H1 (cell line): ENCODE measurements at places on chromosomes 3 and 15.

- peaks cover 4% of the 10 kb centered on the region for H3K4me1 ChIP-seq
- no peak overlapping the region for H3K27ac ChIP-seq
- H3K36me3 ChIP-seq, result no peaks in the 10 kb centered on the region
- H3K27me3 ChIP-seq, result no peaks in the 10 kb centered on the region
- no peak for DNase-seq
These were observed 25.8 kb downstream of the LRRK1 start for GRCh38 chr15:100944986-100945385.

DNA sequence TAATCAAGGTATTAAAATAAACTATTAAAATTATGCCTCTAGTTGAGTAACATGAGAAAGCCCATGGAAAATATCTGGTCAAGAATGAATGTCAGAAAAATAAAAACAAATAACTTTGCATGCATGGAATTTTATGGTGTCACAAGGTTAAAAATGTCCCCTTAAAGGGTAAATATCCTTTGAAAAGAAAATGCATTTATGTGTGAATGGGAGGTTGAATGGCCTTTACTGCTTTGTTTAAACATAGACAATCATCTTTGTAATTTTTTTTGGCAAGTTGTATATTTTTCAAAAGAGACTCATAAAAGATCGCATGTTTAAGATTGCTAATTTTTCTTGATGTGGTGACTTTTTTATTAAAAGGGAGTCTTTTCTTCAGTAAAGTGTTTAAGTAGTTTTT is 564.2 kb downstream of the NR2F2 start:
- no peak overlapping the region for H3K27ac ChIP-seq
- H3K27me3 ChIP-seq, result no peaks in the 10 kb centered on the region
- H3K4me1 ChIP-seq, result no peaks in the 10 kb centered on the region; the same call in 1 of the 2 replicates
- no peak for DNase-seq
- H3K4me3 ChIP-seq, result no peak overlapping the region

DNA sequence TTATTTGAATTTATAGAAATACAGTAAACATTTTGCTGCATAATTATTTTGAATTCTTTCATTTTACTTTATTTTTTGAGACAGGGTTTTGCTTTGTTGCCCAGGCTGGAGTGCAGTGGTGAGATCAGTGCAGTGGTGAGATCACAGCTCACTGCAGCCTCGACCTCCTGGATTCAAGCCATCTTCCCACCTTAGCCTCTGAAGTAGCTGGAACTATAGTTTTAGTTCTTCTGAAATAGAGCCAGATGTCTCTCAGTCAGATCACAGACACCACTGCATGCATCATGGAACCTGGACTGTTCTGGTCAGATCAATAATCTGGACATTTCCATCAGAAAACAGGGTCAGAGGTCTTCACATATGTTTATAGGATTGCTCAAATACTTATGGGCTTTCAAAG is 7.9 kb downstream of the RPLP1 start:
- H3K4me1 ChIP-seq, result peaks cover 3% of the 10 kb centered on the region; the same call in 1 of the 2 replicates
- H3K36me3 ChIP-seq, result peaks cover 12% of the 10 kb centered on the region
- no peaks in the 10 kb centered on the region for H3K27me3 ChIP-seq
- H3K4me3 ChIP-seq, result no peak overlapping the region

- no peak for DNase-seq
- H3K27ac ChIP-seq, result no peak overlapping the region
These were observed 97.1 kb downstream of the B3GALNT1 start for GRCh38 chr3:161008086-161008485.

GRCh38 chr3:100407977-100408532 is 6.7 kb downstream of the LNP1 start:
- no peaks in the 10 kb centered on the region for H3K27me3 ChIP-seq
- H3K36me3 ChIP-seq, result no peaks in the 10 kb centered on the region; the same call in 1 of the 2 replicates
- H3K4me1 ChIP-seq, result 0 out of 2 replicates have a peak, but pooled peaks cover 4% of the 10 kb centered on the region
- DNase-seq, result no peak

GRCh38 chr3:73504239-73504638 is 120.5 kb downstream of the PDZRN3 start:
- H3K27me3 ChIP-seq, result no peaks in the 10 kb centered on the region
- no peak for DNase-seq
- H3K4me3 ChIP-seq, result no peak overlapping the region
- H3K4me1 ChIP-seq, result peaks cover 1% of the 10 kb centered on the region

GRCh38 chr3:116339441-116340028 is 105.8 kb downstream of the LSAMP start:
- no peaks in the 10 kb centered on the region; the same call in none of the 2 replicates for H3K4me1 ChIP-seq
- no peak overlapping the region for H3K27ac ChIP-seq
- DNase-seq, result no peak
- no peaks in the 10 kb centered on the region for H3K36me3 ChIP-seq
- H3K27me3 ChIP-seq, result no peaks in the 10 kb centered on the region

GRCh38 chr15:67446449-67446848 is 74.5 kb upstream of the C15orf61 start:
- no peak overlapping the region for H3K27ac ChIP-seq
- no peak overlapping the region for H3K4me3 ChIP-seq
- H3K36me3 ChIP-seq, result no peaks in the 10 kb centered on the region
- no peaks in the 10 kb centered on the region for H3K4me1 ChIP-seq

- H3K27me3 ChIP-seq, result no peaks in the 10 kb centered on the region
- H3K4me3 ChIP-seq, result no peak overlapping the region
- no peaks in the 10 kb centered on the region for H3K36me3 ChIP-seq
- H3K4me1 ChIP-seq, result 0 out of 2 replicates have a peak, but pooled peaks cover 4% of the 10 kb centered on the region
These were observed 89.3 kb upstream of the P2RY1 start for GRCh38 chr3:152745646-152746045.

GRCh38 chr3:25292595-25292994 is 135.5 kb upstream of the RARB start:
- no peaks in the 10 kb centered on the region for H3K27me3 ChIP-seq
- H3K4me3 ChIP-seq, result no peak overlapping the region
- no peaks in the 10 kb centered on the region for H3K36me3 ChIP-seq
- H3K4me1 ChIP-seq, result peaks cover 14% of the 10 kb centered on the region
- DNase-seq, result no peak
- no peak overlapping the region for H3K27ac ChIP-seq

DNA sequence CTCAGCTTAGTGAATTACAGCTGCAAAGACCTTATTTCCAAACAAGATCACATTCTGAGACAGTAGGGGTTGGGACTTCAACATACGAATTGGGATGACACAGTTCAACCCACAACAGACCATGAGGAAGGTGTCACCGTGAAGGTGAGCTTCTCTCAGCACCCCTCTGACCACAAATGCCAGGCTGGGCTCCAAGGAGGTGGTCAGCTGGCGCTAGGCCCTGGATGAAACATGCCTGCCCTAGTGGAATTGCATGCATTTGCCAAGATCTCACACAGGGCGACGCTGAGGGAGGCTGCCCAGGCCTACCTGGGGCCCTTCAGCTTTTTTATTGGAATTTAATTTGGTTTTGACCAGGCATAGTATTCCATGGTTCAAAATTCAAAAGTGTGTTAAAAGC is 1.8 kb downstream of the CFAP100 start:
- H3K36me3 ChIP-seq, result no peaks in the 10 kb centered on the region
- H3K27me3 ChIP-seq, result peaks cover 31% of the 10 kb centered on the region
- H3K4me1 ChIP-seq, result no peaks in the 10 kb centered on the region
- no peak overlapping the region for H3K27ac ChIP-seq
- no peak overlapping the region for H3K4me3 ChIP-seq
- DNase-seq, result no peak

DNA sequence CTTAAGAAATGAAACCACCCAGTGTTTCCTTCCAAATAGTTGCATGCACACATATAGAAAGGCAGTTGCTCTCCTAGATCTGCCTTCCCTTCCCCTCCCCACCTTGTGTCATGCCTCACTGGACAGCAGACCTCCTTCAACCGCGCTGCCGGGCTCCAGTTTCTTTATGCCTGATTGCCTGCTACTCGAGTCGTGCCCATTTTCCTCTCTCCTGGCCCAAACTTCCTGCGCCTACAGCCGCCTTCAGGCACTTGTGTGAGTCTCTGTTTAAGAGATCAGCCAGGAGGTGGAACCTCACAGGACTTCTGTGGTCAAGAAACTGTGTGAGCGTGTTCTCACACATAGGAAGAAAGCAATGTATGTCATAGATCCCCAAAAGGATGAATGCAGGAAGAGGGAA is 8.8 kb upstream of the FAM107A start:
- H3K4me1 ChIP-seq, result peaks cover 8% of the 10 kb centered on the region
- H3K36me3 ChIP-seq, result no peaks in the 10 kb centered on the region
- H3K4me3 ChIP-seq, result peak overlapping the region; percentile 47; the same call in 1 of the 2 replicates
- H3K27me3 ChIP-seq, result peaks cover 35% of the 10 kb centered on the region

DNA sequence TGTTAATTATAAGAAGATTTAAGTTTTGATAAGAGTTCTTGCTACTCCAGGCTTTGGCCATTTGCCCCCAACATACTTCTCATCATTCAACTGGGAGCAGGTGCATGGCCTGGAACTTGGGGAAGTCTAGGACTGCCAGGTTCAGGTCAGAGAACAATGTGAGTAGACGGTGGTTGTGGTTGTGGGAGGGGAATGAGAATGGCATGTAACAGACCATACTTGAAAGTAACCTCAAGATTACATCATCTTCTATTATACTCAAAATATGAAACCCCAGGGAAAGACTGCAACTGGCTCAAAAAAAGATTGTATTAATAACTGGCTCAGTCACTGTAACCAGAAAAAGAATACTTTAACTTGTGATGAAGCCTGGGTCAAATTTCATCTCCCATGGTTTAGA is 364.9 kb upstream of the DPPA4 start:
- no peak overlapping the region for H3K27ac ChIP-seq
- no peak for DNase-seq
- H3K36me3 ChIP-seq, result no peaks in the 10 kb centered on the region
- H3K4me3 ChIP-seq, result no peak overlapping the region
- H3K4me1 ChIP-seq, result no peaks in the 10 kb centered on the region
- H3K27me3 ChIP-seq, result no peaks in the 10 kb centered on the region

DNA sequence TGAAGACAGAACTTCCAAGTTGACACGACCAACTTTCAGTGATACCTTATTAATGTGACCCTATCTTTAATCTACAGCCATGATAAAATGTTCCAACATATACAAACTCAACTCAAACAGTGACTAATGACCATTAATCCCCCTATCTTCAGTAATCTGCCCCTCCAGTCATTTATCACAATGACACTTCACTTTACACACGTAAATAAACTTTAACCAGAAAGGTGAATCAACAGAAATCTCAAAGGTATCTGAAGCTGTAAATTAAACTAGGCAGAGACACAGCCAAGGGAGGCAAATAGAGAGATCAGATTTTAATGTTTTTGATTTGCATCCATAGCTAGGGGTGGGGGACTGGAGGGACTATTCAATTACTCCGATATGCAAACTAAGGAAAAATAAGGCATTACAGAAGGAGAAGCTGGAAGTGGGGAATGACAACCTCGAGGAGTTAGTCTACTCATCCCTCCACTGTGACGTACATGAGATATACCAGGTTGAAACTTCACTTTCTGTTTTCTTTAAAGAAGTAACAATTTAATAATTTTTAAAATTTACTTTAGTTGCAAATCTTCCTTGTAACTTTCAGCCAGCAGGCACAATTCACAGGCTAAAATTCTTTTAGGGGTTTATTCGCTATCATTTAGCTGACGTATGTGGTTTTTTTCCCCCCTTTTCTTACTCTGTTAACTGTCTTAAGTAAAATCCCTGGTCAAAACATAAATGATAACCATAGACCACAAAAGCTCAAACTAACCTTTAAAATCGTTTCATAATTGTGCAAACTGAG is 751.0 kb downstream of the ROBO1 start:
- no peaks in the 10 kb centered on the region for H3K36me3 ChIP-seq
- no peak for DNase-seq
- H3K4me3 ChIP-seq, result peak overlapping the region; percentile 96; the same call in 1 of the 2 replicates
- H3K27me3 ChIP-seq, result no peaks in the 10 kb centered on the region
- H3K27ac ChIP-seq, result no peak overlapping the region
- peaks cover 8% of the 10 kb centered on the region for H3K4me1 ChIP-seq

- H3K36me3 ChIP-seq, result no peaks in the 10 kb centered on the region
- peaks cover 5% of the 10 kb centered on the region; the same call in 1 of the 2 replicates for H3K4me1 ChIP-seq
- peak within 1 kb of the TSS; percentile 89 for H3K4me3 ChIP-seq
These were observed at the start of gene ARPP19 for GRCh38 chr15:52568601-52569585. Gene ARPP19, minus strand, starts transcription at chr15:52569030. Its CDS starts 138 bp downstream, at chr15:52568892.

DNA sequence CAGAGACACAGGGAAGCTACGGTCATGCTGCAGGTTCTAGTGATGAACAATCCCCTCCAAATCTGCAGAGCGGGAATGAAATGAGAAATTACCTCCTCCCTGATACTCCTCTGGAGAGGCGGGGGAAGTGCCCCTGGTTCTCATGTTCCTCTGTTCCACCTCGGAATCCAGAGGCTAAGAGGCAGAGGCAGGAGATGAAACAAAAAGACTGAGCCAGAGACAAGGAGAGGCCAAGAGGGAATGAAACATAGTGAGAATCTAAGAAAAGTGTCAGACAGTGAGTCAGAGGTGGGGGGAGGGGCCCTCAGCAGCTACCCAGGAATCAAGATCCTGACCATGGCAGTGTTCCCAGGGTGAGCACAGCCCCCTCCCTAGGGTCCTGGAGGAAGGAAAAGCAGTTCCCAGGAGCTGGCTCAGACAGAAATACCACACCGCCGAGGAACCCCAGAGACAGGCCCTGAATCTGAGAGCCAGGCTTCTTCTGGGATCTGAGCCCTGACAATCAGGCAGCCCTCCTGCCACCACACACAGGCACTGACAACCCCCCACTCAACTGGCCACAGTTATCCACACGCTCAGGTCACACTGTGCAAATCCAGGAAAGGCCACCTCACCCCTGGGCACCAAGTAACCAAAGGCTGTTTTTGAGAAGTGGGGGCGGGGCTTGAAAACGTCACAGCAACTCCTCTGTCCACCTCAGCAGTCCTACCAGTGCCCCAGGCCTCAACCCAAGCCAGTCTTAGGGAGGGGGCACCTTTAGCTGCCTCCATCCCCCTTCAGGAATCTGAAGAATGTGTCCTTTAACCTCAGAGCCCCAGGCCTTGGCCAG is 2.4 kb downstream of the CSRNP1 start:
- H3K4me3 ChIP-seq, result peak overlapping the region; percentile 77
- peaks cover 1% of the 10 kb centered on the region; the same call in 1 of the 2 replicates for H3K36me3 ChIP-seq
- H3K4me1 ChIP-seq, result peaks cover 58% of the 10 kb centered on the region
- H3K27ac ChIP-seq, result peak overlapping the region; percentile 75
- H3K27me3 ChIP-seq, result no peaks in the 10 kb centered on the region
- DNase-seq, result no peak

DNA sequence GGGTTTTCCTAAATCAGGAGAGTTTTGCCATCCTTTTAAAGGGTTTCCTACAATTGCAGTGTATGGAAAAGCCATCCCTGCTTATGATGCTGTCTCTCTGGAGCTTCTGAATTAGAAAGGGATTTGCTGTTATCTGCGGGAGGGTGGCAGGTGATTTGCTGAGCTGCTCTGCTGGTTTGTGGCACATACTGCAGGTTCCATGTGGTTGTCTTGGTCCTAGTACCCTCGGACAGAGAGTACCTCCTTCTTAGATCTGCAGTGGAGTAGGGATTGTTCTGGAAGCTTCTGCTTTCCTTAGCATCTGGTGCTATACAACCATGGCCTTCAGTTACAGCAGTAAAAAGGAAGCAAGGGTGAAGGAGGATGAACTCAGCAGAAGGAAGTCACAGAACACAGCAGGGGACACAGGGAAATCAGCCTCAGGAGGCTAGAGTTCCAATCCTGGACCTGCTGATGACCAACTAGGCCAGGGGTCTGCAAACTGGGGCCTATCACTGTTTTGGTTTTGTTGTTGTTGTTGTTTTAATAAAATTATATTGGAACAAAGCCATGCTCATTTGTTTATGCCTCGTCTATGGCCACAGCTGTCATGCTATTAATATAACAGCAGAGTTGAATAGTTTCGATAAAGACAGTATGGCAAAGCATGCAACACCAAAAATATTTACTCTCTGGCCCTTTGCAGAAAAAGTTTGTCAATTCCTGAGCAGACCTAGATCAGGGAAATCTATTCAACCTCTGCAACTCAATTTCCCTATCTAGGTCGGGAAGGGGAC is 39.5 kb downstream of the STARD5 start:
- no peaks in the 10 kb centered on the region for H3K27me3 ChIP-seq
- no peaks in the 10 kb centered on the region for H3K4me1 ChIP-seq
- no peak overlapping the region for H3K4me3 ChIP-seq
- H3K36me3 ChIP-seq, result no peaks in the 10 kb centered on the region
- DNase-seq, result no peak
- no peak overlapping the region for H3K27ac ChIP-seq
